AG08395 (cell line): ENCODE measurements at places on chromosomes 12 and 14.
A peak's percentile ranks its signal among the peaks of the same experiment; 100 is the strongest.

DNA sequence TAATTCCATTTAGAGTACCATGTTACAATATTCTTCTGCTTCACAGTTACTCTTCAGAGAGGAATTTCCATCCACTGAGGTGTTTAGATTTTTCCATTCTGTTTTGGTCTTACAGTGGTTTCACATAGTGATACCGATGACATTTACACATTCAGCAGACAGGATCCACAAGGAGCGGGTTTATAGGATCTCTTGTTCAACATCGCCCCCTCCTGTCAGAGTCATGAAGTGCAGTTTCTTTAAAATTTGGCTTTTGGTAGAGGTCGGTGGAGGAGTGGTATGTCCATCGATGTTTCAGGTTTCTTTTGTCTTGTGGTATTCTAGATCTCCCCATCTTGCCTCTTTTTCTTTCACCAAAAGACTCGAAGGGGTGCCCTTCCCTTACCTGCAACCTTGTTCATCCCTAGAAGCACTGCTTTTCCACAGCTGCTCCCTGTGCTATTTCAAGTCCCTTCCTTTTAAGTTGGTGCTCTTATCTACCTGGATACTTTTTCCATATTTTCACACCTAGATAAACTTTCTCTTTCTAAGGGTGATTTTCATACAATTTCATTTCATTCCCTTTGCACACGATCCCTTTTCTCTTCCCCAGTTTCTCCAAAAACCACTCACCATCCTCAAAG lies 181.3 kb downstream of the ITPR2 start:
- DNase-seq = peak; percentile 81

DNA sequence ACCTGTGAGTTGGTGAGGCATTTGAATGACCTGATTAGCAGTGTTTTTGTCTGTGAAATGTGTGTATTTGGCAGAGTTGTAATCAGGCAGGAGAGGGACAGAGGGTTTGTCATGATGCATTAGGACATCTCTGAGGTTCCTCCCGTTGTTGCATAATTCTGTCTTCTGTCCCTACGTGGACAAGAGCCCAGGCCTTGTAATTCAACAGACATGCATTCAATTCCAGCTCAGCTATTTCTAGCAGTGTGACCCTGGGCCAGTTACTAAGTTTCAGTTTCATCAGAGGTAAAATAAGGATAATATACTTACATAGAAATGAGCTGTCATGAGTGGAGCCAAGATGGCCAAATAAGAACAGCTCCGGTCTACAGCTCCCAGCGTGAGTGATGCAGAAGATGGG lies 208.6 kb downstream of the SLC38A4 start:
- DNase-seq = peak; percentile 76

DNA sequence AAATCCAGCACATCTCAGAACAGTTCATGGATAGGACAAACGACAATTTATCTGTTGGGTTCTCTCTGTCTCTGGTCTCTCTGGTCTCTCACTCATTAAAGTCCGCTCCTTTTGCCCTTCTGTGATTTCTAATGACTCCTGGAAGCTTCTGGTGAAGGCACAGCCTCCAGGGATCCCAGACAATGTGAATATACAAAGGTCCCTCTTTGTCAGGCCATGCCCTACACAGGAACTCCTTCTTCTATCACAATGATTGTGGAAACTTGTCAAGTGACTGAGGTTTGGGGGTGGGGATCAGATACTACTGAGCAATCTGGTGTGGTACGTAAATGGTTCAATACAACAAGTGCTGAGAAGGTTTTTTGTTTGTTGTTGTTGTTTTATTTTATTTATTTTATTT lies 42.7 kb upstream of the CDK17 start:
- DNase-seq = no peak

GRCh38 chr12:73659802-73660201 lies 877.8 kb upstream of the ATXN7L3B start:
- DNase-seq = no peak

- DNase-seq = no peak
Observed at GRCh38 chr12:121240062-121240420, 30.1 kb downstream of the P2RX4 start.

- no peak for DNase-seq
Observed at GRCh38 chr12:51848841-51849735, 570 bp upstream of the FIGNL2 start.

- peak; percentile 37 for DNase-seq
Observed at GRCh38 chr14:96001866-96002497, 37.2 kb upstream of the C14orf132 start.

DNA sequence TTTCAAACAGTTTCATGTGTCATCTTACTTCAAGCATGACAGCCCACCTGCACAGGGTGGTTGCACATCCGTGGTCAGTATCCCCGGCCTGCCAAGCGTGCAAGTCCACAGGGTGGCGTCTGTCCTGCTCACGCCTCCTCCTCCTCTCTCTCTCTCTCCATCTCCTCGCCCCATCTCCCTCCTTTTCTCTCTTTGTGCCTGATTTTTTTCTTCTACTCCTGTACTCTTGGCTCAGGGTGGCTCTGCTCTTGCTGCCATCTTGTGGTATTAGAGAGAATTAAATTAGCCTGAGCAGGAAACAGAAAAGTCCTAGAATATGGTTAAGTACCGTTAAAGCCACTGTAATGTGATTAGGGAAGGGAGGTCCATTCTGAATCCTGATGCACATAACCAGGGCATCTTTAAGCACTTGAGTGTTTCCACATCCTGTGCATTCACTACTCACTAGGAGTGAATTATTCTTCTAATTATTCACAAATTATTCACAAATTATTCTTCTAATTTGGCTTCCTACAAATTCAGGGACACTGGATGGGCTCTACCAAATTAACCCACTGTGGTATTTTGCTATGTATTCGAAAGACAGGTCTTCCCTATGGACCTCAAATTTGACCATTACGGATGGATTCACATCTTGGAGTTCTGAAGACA lies 25.5 kb upstream of the DTX1 start:
- DNase-seq = peak; percentile 74

GRCh38 chr12:52876372-52876771 lies 27.6 kb upstream of the KRT78 start:
- no peak for DNase-seq

- peak; percentile 14 for DNase-seq
Observed at GRCh38 chr12:116818341-116818856, 62.8 kb downstream of the HRK start.

- DNase-seq = no peak
Observed at GRCh38 chr14:58796242-58797009, 158.7 kb downstream of the DACT1 start.

GRCh38 chr12:68853396-68854077 lies 45.6 kb downstream of the MDM2 start:
- DNase-seq = no peak

DNA sequence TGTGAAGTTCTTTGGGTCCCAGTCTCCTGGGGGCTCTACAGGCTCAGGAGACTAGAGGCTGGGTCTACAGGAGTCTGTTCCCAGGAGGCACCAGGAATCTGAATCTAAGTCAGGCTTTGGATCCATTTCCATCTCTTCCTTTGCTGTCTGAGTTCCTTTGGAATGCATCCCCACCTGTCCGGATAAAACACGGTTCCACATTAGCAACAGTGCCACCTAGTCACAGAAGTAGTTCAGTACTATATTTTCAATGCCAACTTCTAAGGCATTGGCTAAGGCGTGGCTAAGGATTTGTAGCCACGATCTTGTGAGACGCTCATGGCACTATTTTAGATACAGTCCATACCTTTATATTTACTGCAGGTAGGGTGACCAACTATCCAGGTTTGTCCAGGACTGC lies 15.1 kb downstream of the ZC2HC1C start:
- no peak for DNase-seq

DNA sequence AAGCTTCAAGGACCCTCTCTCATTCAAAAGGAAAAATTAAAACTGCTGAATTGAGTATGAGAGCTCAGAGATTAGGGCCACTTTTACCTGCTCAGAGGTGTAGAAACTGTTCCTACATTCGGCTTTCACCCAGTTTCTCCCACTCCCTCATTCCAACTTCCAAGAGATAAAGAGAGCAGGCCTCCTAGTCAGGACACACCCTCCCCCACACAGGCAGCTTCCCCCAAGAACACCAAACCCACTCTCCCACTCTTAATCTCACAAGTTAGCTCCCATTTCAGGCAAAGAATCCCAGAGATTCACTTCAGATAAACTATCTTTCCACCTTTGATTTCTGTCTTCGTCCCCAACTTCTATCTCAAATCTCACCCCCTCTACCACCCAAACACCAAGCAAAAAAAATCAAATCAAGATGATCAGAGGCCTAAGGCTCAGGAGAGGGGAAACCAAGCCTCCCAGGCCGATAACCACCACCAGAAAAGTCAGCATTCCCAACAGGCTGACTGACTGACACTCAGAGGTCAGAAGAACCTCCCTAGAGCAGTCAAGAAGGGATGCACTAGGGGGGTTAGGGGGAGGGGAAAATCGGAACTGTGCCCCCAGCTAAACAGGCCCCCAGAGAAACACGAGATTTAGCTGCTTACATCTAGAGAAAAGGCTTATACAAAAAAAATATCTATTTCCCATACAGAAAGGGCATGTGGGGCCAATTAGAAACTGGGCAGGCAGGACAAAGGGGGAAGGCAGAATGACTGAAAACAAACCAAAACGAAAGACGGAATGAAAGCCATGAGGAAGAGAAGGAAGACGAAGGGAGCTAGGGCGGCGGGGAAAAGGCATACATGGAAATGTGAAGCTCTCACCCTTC lies 13.2 kb upstream of the CDH24 start:
- DNase-seq = no peak

DNA sequence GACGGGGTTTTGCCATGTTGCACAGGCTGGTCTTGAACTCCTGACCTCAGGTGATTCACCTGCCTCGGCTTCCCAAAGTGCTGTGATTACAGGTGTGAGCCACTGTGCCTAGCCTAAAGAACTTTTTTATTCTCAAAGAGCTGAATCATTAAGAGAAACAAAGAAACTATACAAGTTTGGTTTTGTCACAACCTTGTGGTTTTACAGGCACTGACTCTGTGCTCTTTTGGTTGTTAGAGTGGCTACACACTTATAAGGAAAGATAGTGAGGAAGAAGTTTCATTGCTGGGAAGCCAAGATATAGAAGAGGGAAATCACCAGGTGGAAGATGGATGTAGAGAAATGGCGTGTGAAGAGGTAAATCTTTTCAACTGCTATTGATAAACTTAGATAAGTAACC lies 10.1 kb upstream of the DNAH10 start:
- no peak for DNase-seq

DNA sequence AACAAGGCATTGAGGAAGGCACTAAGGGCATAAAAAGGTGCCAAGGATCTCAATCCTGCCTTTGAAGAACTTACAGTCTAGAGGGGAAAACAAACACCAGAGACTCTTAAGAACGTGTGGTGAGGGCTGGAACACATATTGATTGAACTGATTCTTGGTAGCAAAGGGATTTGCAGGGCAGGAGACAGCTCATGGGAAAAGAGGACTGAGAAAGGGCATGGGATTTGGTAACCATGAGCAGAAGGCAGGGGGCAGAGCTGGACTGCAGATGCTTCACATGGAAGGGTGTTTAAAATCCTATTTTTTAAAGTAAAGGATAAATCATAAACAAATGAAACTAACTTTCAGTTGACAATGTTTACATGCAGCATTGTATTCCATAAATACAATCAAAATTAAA lies 203.1 kb downstream of the ITPR2 start:
- DNase-seq = no peak

DNA sequence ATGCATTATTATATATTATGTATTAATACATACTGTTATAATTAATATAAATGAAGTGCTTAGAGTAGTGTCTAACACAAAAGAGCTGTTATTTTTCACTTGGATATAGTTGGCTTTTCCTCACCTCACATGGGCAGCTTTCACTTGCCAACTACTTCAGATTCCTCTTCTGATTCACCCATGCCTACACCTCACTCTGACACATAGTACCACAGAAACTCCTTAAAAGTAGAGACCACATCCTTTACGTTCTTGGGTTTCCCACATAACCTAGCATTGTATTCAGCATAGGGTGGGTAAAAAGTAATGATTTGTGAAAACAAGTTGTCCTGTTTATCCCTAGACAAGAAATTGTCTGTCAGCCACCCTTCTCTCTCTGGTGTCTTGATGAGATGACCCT lies 61.0 kb downstream of the DIO2 start:
- DNase-seq = no peak

- DNase-seq = peak; percentile 24
Observed at GRCh38 chr12:117134059-117134458, 34.8 kb upstream of the TESC start.

DNA sequence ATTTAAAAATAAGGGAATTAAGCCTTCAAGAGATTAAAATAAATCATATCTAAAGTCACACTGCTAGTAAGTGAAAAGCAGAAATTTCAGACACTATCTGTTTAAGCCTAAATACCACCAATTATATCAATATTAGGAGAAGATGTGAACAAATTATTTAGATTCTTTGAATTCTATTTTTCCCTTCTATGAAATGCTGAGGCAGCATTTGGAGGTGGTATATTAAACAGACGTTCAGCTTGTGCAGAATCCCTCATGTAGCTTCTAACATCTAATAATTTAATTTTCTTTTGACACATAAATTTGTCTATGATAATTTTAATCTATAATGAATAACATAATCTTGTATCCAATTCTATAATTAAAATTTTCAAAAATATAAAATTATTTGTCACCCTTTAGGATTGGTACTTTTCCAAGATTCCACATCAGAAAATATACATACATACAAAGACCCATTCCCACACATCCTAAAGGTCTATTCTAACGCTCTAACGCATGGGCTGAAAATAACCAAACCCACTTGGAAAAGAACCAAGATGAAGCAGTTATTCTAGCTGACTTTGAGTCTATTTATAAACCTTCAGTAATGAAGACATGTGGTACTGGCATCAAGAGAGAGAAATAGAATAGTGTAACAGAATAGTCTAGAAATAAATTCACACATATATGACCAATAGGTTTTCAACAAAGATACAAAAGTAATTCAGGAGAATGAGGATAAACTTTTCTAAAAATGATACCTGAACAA lies 751.8 kb downstream of the GALC start:
- DNase-seq = no peak

- DNase-seq = no peak
Observed at GRCh38 chr14:84085493-84085892, 1444.5 kb upstream of the FLRT2 start.

DNA sequence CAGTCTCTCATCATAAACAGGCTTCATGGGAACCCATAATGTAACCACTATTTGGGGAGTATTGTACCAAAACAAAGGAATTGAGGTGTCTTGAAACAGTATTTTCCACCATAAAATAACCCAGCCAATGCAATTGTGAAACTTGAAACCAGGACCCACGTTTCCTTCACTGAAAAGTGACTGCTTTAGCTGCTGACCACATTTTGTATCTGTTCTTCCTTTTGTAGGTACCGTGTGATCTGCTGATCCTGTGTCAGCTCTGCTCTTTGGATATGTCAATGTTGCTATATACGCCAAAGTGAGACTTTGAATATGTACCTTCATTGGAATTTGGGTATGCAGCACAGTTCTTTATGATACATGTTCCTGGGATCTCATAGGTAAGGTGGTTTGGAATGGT lies 95.1 kb upstream of the CNTN1 start:
- DNase-seq = no peak

- no peak for DNase-seq
Observed at GRCh38 chr12:2282318-2282717, 229.5 kb downstream of the CACNA1C start.

DNA sequence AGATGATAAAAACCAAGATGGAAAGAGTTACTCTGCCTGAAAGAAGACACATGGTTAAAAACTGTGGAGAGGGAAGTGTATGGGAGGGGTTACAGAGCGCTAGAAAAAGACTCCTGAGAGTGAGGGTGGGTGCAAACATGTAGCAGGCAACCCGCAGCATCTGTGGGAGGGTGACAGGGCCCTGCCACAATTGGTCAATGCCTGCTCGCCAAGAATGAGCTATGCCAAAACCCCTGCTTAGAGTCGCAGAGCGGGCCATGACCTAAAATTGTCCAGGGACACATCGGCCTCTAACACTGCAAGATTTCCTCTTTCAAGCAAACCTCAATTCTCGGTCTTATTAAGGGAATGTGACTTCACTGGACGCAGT lies 700 bp downstream of the PRKAG1 start:
- DNase-seq = peak; percentile 59
